ENCODE measurements at places on chromosomes 6 and 20. TPM values are rescaled to one million over a fixed set of nuclear protein-coding genes. Genes with fewer than 3 reads are reported as not detected.

DNMT3B gene
- total RNA-seq, result 1.7 TPM

MDFI gene
- total RNA-seq, result 22.8 TPM

RNF182 gene
- total RNA-seq, result 0.65 TPM

KCNK15 gene
- total RNA-seq, result not detected

PNPLA1 gene
- not detected for total RNA-seq

SSR1 gene
- 24.4 TPM for total RNA-seq

SCRT2 gene
- not detected for total RNA-seq

GSTA1 gene
- not detected for total RNA-seq

HAO1 gene
- total RNA-seq, result not detected

ZBTB22 gene
- total RNA-seq, result 21.8 TPM

C6orf163 gene
- 1.3 TPM for total RNA-seq

ATP9A gene
- 13.9 TPM for total RNA-seq

SLC24A3 gene
- total RNA-seq, result 0.16 TPM

LRRN4 gene
- total RNA-seq, result not detected

SCGN gene
- total RNA-seq, result not detected

XKR7 gene
- not detected for total RNA-seq

NRN1 gene
- 28.7 TPM for total RNA-seq

ABHD16B gene
- total RNA-seq, result not detected

DACT2 gene
- total RNA-seq, result not detected

CST4 gene
- total RNA-seq, result not detected

TCP11 gene
- not detected for total RNA-seq

ANGPT4 gene
- not detected for total RNA-seq

SPAG4 gene
- 7.4 TPM for total RNA-seq

IL17F gene
- not detected for total RNA-seq

FIG4 gene
- 15.2 TPM for total RNA-seq

TMEM244 gene
- total RNA-seq, result not detected

PBOV1 gene
- not detected for total RNA-seq

KIFC1 gene
- 25.6 TPM for total RNA-seq

GGTLC1 gene
- not detected for total RNA-seq

NMBR gene
- total RNA-seq, result 0.16 TPM

TMEM170B gene
- total RNA-seq, result 3.6 TPM

SSTR4 gene
- not detected for total RNA-seq

HLA-C gene
- total RNA-seq, result 577 TPM

DEFB128 gene
- total RNA-seq, result not detected

SLC25A27 gene
- total RNA-seq, result 3.3 TPM

TP53TG5 gene
- total RNA-seq, result not detected

ALDH8A1 gene
- total RNA-seq, result 1.0 TPM

C4B gene
- 0.97 TPM for total RNA-seq

ZNF165 gene
- total RNA-seq, result 0.16 TPM

BPIFB1 gene
- not detected for total RNA-seq

CFB gene
- 0.97 TPM for total RNA-seq

PLN gene
- not detected for total RNA-seq

OR12D3 gene
- not detected for total RNA-seq

CD109 gene
- total RNA-seq, result 28.7 TPM

GLP1R gene
- total RNA-seq, result not detected

GRIK2 gene
- 0.13 TPM for total RNA-seq

DYNLT2 gene
- total RNA-seq, result 0.88 TPM

SYNJ2 gene
- 30.3 TPM for total RNA-seq

HFE gene
- total RNA-seq, result 2.6 TPM

MTFR2 gene
- 3.6 TPM for total RNA-seq

CCN2 gene
- 504 TPM for total RNA-seq

ARFGEF3 gene
- 2.1 TPM for total RNA-seq

ADTRP gene
- total RNA-seq, result 0.76 TPM

IP6K3 gene
- not detected for total RNA-seq

TTI1 gene
- 12.3 TPM for total RNA-seq

KCNK5 gene
- not detected for total RNA-seq

GJA10 gene
- total RNA-seq, result not detected

SAMD10 gene
- total RNA-seq, result 1.6 TPM
